SK-MEL-5 (cell line): ENCODE measurements at places on chromosomes 16 and 17. TPM values are rescaled to one million over a fixed set of nuclear protein-coding genes. Genes with fewer than 3 reads are reported as not detected.

DNA sequence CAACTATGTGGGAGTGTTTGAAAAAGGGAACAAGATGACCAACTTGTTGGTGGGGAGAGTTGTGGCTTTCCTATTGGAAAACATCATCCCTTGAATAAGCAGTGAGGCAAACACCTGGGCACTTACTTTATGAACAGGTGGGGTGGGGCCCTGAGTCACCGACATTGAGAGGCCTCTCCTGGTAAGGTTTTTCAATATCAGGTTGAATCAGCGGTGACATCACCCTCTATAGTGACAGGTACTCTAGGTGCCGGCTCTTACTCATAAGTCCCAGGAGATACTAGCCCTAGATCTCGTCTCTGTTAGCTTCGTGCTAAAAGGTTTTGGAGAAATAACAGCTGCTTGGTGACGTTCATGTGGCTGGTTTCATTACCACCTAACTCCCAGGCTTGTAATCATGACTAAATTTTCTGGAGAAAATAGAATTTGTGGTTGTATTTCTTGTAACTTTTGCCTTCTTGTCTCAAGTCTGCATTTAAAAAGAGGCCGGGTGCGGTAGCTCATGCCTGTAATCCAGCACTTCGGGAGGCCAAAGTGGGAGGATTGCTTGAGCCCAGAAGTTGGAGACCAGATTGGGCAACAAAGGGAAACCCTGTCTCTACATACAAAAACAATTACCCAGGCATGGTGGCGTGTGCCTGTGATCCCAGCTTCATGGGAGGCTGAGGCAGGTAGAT is 19.3 kb downstream of the CDH1 start:
- no peak for DNase-seq

GRCh38 chr16:54655121-54655590 is 275.5 kb upstream of the IRX5 start:
- DNase-seq: no peak

- DNase-seq: no peak
These were observed 356.8 kb downstream of the SEC14L1 start for GRCh38 chr17:77497578-77497934.

DNA sequence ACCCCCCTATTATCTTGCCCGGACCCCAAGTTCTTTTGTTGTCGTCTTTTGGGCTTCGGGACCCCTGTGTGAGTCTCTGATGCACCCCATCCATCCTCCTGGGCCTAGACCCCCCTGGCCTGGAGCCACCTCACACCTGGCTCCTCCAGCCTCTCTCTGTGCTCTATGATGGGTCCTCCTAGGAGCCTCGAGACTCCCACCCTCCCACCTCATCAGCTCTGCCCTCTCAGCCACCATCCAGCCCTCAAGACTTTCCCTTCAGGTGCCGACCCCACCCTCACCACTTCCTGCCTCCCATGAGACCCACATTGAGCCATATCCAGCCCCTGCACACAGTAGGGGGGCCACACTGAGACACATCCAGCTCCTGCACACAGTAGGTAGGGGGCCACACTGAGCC is 8.7 kb upstream of the ATP2A3 start:
- no peak for DNase-seq

DNA sequence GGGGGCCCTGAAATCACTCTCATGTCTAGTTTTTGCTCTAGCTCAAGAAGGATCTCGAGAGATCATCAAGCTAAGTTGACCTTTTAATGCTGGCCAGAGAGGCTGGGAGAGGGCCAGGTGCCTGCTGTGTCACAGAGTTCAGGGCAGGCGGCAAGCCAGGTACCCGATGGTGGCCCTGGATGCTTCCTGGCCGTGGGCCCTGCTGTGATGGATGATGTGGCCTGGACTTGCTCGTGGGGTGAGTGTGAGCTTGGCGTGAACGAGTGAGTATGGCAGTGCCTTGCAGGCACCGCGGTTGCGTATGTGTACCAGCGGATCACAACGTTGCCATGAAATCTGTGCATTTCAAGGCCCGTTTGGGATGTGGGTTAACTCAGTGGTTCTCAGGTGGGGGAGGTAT is 7.4 kb downstream of the IRF8 start:
- no peak for DNase-seq

Gene KRT32
- total RNA-seq: not detected in 2 replicates

Gene KRT40
- not detected in 2 replicates for total RNA-seq

Gene CSH2
- total RNA-seq: not detected in 2 replicates

Gene IL17C
- total RNA-seq: not detected in 2 replicates

Gene KPNB1
- 286 and 297 TPM in 2 replicates for total RNA-seq
